Activated naive CD4-positive, alpha-beta T cell treated with anti-CD3 and anti-CD28 coated beads, Interleukin-2, amount 50 U/mL, for 72 hours (primary cell): ENCODE measurements at places on chromosomes 3 and 15.

DNA sequence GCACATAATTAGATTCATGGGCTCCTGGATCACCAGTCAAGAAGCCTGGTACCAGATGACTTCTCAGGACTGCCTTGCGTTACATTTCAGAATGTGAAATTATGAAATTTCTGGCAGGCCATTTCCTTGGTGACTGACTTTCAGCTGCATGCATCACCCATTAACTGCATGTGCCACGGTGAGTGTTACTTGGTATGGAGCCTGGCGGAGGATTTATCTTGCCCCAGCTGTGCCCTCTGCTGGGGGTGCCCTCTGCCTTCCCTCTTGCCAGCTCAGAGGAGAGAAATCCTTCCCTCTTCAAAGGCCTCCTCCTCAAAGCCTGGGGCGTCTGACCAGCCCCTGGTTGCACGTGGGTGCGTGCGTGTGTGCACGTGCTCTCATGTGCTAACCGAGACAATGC is 57.7 kb upstream of the CTSH start:
- DNase-seq: no peak

GRCh38 chr15:91975241-91975978 is 121.9 kb downstream of the SLCO3A1 start:
- DNase-seq: no peak

DNA sequence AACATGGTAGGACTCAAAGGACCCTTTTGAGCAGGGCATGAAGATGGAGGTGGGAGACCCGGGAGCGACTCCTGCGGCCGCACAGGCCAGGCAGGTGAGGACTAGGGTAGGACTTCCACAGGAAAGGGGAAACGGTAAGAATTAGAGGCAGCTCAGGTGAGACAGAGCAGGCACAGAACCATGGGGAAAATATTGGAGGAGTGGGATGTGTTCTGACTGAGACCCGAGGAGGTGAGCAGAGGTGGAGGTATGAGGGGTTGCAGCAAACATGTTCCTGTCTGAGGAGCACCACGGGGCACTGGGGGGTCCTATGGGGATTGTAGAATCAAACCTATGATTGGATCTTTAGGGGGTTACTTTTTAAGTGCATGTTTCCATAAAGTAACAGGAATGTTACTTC is 1.4 kb upstream of the ISG20 start:
- DNase-seq: no peak

- DNase-seq: no peak
Observed at GRCh38 chr3:39255503-39256325, 24.1 kb downstream of the CX3CR1 start.

GRCh38 chr3:176523114-176523513 is 674.2 kb downstream of the TBL1XR1 start:
- DNase-seq: no peak

DNA sequence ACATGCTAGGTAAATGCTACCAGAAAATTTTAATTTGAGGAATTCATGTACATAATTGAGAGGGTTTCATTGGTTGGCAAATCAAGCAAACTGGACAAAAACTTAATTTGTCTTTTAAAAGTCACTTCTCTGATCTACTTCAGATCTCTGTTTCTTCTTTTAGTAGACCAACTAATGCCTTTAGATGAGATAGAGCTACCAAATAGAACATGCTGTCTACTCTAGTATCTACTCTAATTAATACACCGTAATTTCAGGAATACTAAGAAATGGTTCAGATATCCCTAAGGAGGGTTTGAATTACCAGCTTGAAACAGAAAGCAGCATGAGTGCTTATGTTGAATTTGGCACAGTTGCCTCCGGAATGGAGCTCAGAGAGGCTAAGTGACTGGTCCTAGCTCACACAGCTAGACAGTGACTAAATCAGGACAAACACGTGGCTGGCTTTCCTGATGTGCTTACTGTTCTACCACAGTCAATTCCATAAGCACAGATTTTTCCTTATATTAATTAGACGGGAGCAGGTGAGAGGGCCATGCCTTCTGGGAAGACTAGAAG is 225.1 kb downstream of the ITPR1 start:
- DNase-seq: no peak

GRCh38 chr3:167940241-167940640 is 155.5 kb downstream of the GOLIM4 start:
- no peak for DNase-seq

- DNase-seq: no peak
Observed at GRCh38 chr15:77871852-77872371, 205.6 kb downstream of the TBC1D2B start.
